ENCODE measurements at places on chromosomes 11 and 22.

- no peak for DNase-seq
These were observed 16.0 kb upstream of the SMIM35 start for GRCh38 chr11:118102721-118103261.

- no peak for DNase-seq
These were observed 789.6 kb downstream of the TBC1D22A start for GRCh38 chr22:47552024-47552423.

DNA sequence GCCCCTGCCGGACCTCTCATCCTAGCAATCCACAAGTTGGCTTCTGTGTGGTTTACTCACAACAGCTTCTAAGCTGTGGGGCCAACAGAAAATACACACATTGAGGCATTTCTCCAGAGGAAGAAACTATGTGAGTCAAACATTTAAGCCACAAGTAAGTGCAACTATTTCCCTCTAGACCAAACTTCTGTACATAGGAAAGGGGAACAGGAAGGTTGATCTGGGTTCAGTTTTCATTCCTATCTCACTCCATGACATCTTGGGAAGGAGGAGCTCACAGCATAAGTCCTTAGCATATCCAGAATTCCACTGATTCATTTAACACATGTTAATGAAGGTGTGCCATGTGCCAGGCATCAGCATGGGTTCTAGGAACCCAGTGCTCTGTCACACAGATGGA is 72.8 kb upstream of the PICALM start:
- no peak for DNase-seq

- DNase-seq: no peak
These were observed 2.9 kb downstream of the LIF start for GRCh38 chr22:30243661-30244060.

DNA sequence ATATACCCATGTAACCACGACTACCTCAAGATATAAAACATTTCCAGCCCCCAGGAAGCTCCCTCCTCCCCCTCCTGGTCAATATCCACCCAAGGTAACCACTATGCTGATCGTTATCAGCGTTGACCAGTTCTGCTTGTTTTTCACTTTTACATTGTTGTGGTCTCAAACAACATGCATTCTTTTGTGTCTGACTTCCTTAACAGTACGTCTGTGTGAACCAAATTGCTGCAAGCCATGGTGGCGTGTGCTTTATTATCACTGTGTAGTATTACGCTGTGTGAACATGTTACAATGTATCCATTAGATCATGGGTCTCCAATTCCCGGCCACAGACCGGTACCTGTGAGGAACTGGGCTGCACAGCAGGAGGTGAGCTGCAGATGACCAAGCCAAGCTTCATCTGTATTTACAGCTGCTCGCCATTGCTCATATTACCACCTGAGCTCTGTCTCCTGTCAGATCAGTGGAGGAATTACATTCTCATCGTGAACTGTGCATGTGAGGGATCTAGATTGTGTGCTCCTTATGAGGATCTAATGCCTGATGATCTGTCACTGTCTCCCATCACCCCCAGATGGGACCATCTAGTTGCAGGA is 15.5 kb upstream of the GRK3 start:
- no peak for DNase-seq

DNA sequence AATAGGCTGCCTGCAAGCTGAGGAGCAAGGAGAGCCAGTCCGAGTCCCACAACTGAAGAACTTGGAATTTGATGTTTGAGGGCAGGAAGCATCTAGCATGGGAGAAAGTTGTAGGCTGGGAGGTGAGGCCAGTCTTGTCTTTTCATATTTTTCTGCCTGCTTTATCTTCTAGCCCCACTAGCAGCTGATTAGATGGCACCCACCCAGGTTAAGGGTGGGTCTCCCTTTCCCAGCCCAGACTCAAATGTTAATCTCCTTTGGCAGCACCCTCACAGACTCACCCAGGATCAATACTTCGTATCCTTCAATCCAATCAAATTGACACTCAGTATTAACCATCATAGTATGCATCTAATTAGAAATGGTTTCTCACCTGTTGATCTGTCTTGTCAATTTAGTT is 5.0 kb upstream of the COX8A start:
- DNase-seq: no peak

DNA sequence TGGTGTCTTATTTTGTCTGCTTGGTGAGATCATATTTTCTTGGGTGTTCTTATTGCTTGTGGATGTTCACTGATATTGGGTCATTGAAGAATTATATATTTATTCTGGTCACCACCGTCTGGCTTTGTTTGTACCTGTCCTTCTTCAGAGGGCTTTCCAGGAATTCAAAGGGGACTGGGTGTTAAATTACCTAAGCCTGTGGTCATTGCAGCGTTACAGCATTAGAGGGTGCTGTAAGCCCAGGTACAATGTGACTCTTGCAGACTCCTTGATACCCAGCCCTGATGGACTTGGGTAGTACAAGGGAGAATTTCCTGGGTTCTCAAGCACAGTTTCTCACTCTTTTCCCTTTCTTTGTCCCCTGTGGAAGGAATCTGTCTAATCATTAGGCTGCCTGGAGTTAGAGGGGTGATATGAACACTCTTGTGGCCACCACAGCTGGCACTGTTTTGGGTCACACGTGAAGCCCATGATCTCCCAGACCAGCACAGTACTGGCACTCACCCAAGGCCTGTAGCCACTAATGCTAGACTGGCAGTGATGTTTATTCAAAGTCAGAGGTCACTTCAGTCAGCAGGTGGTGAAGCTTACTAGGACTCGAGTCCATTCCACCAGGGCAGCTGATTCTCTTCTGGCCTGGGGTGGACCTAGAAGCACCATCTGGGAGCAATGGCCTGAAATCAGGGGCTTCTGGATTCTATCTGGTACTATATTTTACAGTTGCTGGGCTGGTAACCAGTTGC is 56.1 kb upstream of the NARS2 start:
- no peak for DNase-seq

DNA sequence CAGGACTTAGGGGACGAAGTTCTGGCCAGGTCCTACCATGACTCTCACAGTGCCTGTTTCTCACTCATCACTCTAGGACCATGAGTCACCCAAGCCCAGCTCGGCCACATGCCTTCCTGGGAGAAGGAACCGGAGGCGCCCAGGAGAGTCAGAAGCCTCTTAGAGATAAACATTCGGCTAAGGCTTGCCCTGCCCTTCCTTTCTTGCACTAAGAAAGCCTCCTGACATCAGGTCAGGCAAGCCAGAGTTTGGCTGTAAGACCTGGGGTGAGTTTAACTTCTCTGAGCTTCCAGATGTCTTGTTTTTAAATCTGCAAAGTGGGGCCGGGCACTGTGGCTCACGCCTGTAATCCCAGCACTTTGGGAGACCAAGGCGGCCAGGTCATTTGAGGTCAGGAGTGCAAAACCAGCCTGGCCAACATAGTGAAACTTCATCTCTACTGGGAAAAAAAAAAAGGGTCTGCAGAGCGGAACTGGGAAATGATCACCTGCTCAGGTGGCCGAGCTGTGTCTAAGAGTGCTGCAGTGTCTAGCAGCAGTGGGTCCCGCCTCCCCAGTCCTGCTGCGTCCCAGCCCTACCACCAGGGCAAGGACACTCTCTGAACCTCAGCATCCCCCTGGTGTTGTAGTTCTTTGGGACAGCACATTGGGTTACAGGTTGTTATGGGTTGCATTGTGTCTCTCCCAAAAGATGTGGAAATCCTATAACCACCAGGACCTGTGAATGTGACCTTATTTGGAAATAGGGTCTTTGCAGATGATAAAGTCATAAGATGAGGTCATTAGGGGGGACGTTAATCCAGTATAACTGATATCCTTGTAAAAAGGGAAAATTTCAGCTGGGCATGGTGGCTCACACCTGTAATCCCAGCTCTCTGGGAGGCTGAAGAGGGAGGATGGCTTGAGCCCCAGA is 1.8 kb upstream of the CARS1 start:
- no peak for DNase-seq

DNA sequence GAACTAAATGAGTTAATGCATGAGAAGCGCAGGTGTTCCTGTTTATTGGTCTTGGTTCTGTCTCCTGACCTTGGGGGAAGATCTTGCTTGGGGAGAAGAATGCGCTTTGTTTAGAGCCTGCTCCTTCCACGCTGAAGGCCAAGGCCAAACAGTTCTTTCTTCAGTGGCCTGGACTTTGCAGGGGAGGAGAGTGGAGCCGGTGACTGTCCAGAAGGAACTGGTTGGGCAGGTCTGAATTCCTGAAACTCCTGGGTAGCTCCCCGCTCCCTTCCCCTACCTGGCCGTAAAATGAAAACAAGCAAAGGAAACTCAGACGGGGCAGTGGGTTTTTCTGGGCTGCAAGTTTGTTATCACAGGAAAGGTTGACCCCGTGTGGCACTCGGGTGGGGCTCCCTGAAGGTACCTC is 3.6 kb downstream of the ARHGAP8 start:
- DNase-seq: peak; percentile 86

DNA sequence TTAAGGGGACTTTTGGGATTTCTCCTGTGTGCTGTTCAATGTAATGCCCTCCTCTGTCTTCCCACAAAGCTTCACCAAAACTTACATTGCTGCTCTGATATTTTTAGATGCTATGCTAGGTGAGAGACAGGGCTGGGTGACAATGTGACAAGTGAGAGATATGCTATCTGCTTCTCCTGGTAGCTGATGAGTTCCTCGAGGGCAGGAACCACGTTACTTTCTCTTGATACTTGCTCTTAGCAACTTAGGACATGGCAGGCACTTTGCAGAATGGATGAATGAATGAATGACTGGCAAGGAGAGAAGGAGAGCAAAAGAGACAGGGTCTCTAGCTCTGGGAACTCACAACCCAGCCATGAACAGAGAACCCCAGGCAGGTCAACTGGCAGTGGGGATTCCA is 115.4 kb downstream of the C11orf58 start:
- DNase-seq: no peak

- no peak for DNase-seq
These were observed 15.2 kb downstream of the SHISAL1 start for GRCh38 chr22:44297470-44298061.
